ENCODE measurements at places on chromosomes 6 and 20. TPM values are rescaled to one million over a fixed set of nuclear protein-coding genes. Genes with fewer than 3 reads are reported as not detected.

Gene CLDN20
- not detected for total RNA-seq

Gene NOTCH4
- total RNA-seq = 10.5 TPM

Gene SEMG1
- not detected for total RNA-seq

DNA sequence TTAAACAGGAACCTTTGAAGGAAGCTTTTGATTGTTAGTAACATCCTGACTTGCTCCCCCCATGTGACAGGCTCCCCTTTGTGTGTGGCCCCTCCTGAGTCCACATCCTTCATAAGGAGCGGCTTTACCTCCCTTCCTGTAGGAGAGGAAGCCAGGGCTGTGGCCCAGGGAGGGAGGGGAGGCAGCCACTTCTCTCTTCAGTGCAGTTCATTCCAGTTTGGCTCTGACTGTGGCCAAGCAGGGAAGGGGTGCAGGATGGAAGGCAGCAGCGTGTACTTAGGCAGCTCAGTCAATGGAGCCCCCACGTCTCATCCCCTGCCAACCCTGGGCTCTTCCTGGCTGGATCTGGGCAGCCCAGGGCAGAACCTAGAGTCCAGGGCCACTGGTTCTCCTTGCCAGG is 295.2 kb downstream of the QKI start:
- DNase-seq = no peak

- DNase-seq = no peak
These were observed 291.8 kb downstream of the BMP7 start for GRCh38 chr20:56974499-56975250.

DNA sequence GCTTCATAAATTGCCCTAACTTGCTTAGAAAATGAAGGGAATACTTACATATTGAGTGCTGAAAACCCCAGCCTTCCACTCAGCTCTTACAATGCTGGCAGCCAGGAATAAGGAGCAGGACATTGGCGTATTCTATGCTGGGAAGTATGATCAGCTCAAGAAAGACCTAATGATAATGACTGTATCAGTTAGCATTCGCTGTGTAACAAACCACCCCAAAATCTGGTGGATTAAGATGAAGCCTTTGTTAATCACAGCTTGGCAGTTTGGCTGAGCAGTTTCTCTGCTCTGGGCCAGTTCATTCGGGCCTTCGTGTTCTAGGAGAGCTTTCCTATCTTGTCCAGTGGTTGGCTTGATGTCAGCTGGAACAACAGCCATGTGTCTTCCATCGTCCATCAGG is 33.4 kb upstream of the TUBB2A start:
- DNase-seq = no peak

DNA sequence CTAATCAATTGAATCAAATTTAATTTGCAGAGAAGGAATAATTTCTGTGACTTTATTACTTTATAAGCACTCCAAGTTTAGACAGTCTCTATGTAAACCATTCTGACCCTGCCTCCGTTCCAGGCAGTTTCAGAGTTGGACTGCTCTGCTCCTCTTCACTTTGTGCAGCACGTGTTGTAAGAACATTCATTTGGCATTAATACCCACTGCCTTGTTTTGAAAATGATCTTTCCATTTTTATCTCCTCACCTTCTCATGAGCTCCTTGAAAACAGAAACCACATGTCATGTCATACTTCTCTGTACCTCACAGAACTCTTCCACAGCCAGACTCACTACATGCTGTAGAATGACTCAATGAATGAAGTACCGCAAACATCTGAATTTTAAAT is 25.5 kb downstream of the SLC22A1 start:
- no peak for DNase-seq

DNA sequence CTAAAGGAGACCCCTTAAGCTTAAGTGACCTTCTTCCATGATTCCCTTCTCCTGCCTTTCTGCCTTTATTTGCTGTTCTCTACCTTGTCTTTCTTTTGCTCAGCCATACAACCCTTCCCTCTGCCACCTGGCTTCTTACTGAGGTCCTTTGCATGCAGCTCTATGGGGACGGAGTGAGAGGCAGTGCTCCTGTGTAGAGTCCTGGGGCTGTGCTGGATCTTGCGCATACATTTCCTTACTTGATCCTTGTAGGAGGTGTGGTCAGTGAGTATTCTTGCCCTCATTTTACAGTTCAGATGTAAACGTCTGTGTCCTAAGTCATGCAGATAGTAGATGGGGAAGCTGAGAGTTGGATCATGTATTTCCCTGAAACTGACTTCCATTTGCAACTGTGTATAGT is 5.7 kb downstream of the SASH1 start:
- DNase-seq = no peak

DNA sequence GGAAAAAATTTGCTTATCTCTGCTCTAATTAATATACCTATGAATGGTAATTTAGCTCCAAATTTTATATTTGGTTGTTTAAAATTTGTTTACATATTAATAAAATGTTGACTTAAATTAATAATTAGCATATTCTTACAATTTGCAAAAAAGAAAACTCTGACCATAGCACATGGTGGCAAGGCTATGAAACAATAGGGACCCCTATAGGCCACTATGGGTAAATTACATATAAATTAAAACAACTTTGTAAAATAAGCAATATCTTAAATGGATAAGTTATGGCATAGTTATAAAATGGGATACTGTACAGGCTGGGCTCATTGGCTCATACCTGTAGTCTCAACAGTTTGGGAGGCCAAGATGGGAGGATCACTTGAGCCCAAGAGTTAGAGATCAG is 76.0 kb downstream of the MKKS start:
- no peak for DNase-seq

GRCh38 chr6:46044881-46045617 is 29.4 kb upstream of the CLIC5 start:
- DNase-seq = no peak

DNA sequence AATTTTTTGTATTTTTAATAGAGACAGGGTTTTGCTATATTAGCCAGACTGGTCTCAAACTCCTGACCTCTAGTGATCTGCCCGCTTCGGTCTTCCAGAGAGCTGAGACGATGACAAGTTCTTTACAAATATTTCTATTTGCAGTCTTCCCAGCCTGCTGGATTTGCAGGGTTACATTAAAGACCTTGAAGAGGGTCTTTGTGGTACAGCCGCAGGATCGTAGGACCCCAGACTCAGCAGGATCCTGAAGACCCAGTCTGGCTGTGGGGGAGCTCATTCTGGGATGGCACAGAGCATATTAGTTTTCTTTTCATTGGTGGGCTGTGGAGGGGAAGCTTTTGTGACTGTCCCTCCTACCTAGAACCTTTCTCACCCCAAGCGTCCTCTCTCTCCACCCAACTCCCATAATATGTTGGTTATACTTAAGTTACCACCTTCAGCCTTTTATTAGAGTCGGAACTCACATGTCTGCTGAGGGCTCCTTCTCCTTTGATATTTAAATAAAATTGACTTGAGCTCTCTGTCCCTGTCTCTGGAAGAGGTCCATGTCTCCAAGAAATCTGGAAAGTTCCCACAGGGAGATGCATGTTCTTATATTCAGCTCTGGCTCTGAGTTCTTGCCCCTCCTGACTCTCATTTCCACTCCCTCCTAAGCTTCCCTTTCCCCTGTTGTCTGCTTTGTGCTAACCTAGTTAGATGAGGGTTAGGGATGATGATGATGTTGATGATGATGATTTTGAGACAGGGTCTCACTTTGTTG is 72.0 kb downstream of the TIAM2 start:
- no peak for DNase-seq

DNA sequence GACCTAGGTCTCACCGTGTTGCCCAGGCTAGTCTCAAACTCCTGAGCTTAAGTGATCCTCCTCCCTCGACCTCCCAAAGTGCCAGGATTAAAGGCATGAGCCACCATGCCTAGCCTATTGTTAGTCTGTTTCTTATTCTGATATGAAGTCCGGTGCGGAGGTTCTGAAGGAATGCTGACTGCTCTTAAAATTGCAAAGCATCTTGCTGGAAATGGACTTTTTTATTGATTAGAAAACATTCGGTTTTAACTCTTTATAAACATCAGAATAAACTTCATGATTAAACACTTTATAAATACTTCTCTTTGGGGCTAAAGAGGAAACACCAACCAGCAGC is 3.2 kb downstream of the TNFAIP3 start:
- DNase-seq = no peak

Measured in Peyer's patch (tissue), 4 donors.